ENCODE measurements at places on chromosomes 5 and 9. TPM values are rescaled to one million over a fixed set of nuclear protein-coding genes. Genes with fewer than 3 reads are reported as not detected.

DNA sequence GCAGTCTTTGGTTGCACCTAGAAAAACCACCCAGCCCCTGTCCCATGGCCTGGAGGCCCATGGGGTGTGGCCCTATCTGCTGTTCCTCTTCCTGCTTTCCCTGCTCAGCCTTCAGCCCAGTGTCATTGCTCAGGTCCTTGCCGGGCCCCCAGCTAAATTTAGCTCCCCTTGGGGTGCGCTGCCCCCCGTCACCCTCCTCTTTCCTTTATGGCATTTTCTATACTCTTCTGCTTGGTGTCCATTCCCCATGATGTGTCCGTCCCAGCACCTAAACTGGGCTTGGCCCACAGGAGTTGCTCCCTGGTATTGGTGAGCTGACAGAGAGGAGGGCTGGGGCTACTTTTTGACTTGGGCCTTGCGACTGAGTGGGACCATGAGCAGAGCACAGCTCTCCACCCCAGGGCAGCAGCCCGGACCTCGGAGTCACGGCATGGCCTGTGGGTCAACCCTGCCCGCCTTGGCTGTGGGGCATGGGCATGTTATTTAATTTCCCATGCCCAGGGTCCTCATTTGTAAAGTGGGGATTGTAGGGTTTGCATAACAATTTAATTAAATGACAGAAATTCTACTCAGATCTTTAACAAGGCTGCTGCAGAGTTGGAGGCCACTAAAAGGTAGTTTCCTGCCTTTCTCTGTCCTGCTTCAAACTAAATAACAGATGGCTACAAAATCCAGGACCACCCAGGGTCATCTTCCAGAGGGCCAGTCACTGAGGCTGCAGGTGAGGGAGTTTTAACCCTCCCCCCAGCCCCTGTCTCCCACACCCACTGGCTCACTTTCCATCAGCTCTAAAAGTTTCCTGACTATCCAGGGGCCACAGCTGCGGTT lies 98.2 kb downstream of the DAP start:
- DNase-seq = no peak

- no peak for DNase-seq
These were observed 92.7 kb upstream of the CACNA1B start for GRCh38 chr9:137784641-137785513.

DNA sequence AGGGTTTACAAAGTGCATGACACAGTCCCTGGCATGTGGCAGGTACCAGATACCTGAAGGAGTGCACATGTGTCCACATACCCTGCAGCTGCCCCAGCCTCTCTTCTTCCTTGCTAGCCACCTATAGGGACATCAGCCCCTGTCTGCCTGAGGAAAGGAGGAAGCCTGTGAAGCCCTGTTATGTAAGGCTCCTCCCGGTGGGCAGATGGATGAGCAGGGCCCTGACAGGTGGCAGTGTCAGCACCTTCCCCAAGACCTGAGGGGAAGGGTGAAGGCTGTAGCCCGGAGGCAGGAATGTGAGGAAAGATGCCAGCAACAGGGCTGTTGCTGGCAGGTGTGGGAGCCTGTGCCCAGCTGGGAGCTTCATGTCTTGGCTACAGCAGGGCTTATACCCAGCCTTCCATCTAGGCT lies 21.7 kb downstream of the TCF7 start:
- no peak for DNase-seq

GPR150 gene
- total RNA-seq = not detected

CDH10 gene
- total RNA-seq = 0.14 TPM

GARIN3 gene
- not detected for total RNA-seq

SLC24A2 gene
- 0.06 TPM for total RNA-seq

GRCh38 chr5:68476854-68477253 lies 261.3 kb downstream of the PIK3R1 start:
- DNase-seq = no peak

C9orf50 gene
- total RNA-seq = 1.0 TPM

DNA sequence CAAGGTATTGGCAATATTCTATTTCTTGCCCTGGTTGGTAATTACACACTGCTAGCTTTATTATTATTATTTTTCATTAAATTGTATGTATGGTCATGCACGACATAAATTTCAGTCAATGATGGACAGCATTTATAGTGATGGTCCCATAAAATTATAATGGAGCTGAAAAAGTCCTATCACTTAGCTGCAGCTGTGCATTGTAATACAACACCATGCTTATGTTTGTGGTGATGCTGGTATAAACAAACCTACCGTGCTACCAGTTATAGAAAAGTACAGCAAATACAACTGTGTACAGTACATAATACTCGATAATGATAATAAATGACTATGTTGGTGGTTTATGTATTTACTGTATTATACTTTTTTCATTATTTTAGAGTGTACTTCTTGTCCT lies 65.5 kb downstream of the NR3C1 start:
- no peak for DNase-seq

- DNase-seq = no peak
These were observed 424.8 kb upstream of the DMAC1 start for GRCh38 chr9:8224381-8224801.

DNA sequence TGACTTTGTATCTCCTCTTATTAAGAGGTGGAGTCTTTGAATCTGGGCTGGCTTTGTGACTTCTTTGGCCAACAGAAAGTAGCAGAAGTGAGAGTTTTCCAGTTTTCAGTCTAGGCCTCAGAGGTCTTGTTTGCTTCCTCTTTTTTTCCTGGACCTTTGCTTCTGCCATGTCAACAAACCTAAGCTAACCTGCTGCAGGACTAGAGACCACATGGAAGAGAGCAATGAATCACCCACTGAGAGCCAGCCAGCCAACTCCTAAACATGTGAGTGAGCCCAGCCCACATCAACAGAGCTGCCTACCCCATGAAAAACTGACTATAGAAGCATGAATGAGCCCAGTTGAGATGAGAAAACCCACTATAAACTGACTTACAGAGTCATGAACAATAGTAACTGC lies 29.9 kb downstream of the MRPL22 start:
- no peak for DNase-seq

- no peak for DNase-seq
These were observed 33.9 kb downstream of the SLC24A2 start for GRCh38 chr9:19754921-19755320.

RNF208 gene
- total RNA-seq = 16.8 TPM

OTP gene
- not detected for total RNA-seq

GRCh38 chr5:133478199-133478985 lies 133.9 kb downstream of the FSTL4 start:
- no peak for DNase-seq

DNA sequence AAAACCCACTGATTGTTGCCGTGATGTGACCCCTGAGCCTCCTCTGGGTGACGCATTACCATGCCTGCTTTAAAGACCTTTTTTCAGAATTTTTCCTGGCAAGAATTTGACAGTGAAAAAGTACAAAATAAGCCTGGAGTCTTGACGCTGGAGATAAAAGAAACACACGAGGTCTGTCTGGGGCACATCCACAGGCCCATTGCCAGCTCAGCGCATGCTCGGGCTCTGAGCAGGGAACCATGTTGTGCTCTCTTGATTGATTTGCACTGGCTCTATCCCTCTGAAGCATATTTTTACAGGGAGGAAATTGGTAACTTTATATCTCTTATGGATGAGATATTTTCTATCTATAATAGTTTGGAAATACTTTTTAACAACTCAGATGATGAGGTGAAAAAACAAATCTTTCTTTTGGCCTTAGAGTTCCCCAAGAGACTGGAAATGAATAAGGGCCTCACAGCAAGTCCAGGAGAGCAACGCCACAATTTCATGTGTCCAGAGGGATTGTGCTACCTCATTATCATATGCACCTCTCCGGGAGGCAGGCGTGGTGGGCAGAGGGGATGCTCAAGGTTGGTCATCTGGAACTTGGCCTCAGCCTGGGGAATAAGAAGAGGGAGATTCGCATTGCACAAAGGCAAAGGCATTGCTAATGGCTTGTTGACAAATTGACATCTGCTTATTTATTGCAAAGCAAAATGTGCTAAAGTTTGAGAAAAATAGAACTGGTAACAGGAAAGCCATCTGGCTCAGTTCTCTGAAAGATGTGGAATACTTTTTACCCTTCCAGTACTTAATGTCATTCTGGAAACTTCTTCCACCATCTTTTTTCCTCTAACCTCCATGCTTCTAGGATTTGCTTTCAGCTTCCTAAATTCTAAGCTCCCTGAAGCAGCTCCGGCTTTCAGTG lies 183.8 kb downstream of the PJA2 start:
- DNase-seq = no peak

DNA sequence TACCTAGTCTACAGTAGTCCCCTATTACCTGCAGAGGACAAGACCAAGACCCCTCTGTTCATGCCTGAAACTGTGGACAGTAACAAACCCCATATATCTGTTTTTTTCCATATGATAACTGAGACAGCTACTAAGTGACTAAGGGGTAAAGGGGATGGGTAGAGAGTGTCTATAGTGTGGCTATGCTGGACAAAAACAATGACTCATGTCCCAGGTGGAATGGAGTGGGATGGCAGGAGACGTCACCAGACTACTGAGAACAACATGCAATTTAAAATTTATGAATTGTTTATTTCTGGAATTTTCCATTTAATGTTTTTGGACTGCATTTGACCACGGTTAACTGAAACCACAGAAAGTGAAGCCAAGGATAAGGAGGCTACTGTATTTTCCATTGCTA lies 171.8 kb downstream of the AGTPBP1 start:
- no peak for DNase-seq

DNA sequence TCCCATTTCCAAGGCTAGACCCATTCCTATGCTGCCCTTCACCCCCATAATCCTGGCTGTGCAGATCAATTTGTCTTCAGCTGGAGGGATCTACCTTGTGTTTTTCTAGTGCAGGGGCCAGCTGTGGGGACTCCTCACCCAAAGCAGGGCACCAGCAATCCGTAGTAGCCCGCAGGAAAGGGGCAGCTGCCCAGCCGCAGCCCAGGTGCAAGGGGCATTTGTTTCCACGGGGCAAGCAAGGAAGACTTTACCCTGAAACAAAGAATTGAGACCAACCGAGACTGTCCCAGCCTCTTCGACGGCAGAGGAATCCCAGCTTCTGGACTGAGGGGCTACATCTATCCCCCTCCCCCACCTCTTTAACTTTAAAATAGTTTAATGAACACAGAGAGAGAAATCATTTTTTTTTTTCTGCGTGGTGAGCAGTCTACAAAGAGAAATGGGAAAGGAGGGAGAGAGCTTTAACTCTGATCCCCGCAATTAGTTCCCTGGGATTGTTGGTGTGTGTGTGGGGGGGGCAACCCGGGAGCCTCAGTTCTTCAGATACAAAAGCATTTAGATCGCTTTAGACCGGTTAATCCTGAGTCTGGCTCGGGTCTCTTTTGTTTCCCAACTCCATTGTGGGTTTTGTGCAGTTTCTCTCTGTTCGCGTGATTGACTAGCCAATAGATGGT lies 10.6 kb upstream of the LHX2 start:
- DNase-seq = no peak

DNA sequence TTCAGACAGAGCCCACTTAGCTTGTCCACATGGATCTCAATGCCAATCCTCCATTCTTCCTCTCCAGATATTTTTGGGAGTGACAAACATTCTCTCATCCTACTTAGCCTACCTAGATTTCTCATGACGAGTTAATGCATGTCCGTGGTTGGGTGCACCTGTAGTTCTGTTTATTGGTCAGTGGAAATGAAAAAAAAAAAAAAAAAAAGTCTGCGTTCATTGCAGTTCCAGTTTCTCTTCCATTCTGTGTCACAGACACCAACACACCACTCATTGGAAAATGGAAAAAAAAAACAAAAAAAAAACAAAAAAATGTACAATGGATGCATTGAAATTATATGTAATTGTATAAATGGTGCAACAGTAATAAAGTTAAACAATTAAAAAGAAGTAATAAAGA lies 59.0 kb downstream of the BASP1 start:
- no peak for DNase-seq

DNA sequence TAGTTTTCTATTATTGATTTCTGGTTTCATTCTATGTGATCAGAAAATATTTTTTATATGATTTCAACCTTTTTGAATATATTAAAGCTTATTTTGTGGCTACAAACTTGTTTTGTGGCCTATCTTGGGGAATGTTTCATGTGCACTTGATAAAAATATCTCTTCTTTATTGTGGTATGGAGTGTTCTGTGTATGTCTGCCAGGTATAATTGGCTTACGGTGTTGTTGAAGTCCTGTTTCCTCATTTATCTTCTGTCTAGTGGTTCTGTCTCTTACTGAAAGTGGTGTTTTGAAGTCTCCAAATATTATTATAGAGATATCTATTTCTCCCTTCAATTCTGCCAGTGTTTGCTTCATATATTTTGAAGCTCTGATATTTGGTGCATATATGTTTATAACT lies 9.6 kb downstream of the CARD19 start:
- no peak for DNase-seq

TTC16 gene
- 0.26 TPM for total RNA-seq

DNA sequence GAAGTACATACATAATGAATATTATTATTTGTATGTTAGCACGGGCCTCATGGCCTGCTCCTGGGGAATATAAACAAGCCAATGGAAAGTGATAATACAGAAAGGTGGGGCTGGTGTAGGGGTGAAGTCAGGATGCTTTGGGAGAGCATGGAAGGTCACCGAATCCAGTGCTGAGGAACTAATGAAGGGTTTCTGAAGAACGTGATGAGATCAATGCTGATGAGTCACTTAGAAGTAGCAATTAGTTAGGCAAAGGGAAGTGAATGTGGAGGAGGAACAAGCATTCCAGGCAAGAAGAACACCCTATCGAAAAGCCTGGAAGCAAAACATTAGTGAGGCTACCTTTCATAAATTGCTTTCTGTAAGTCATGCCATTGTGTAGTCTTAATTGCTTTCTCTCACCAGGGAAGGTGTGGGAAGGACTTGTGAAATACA lies 2.1 kb downstream of the ANXA1 start:
- no peak for DNase-seq

DNA sequence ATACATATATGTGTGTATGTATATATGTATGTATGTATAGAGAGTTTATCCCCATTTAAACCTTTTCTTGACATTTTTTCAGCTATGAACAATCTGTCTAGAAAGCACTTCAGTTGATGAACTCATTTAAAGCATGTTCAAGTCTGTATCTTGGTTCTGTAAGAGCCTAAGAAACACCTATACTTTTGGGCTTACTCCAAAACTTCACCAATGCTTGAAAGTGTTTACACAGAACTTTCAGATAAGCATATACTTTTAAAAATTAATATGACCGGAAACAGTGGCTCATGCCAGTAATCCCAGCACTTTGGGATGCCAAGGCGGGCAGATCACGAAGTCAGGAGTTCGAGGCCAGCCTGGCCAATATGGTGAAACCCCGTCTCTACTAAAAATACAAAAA lies 30.8 kb downstream of the WDR41 start:
- DNase-seq = no peak

DNA sequence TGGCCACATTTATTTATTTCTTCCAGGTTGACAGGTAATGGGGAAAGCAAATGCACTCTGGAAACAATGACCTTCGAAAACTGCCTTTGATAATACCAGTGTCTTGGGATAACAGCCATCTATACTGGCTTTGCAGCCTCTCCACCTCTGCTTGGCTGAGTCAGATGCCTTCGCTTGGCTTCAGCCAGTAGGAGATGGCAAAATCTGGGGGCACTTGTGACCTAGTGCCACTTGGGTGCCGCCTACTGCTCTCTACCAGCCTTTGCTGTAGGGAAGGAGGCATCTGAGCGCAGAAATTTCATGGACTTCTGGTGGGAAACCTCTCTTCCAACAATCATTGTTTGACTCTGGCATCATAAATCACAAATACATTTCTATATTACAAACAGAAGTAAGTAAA lies 21.8 kb downstream of the FYB1 start:
- no peak for DNase-seq

- DNase-seq = no peak
These were observed 20.2 kb downstream of the NSG2 start for GRCh38 chr5:174065528-174066197.

- no peak for DNase-seq
These were observed 118.7 kb downstream of the PJA2 start for GRCh38 chr5:109291090-109291489.

- DNase-seq = no peak
These were observed 411.8 kb downstream of the CDH10 start for GRCh38 chr5:24232929-24233498.

Data from mucosa of gallbladder (tissue), 1 donor.